ENCODE measurements at places on chromosomes 6 and 20.

- no peak for DNase-seq
Measured at GRCh38 chr6:498795-499231, 107.3 kb downstream of the IRF4 start.

- no peak for DNase-seq
Measured at GRCh38 chr6:158661156-158661685, 11.4 kb downstream of the SYTL3 start.

- DNase-seq: no peak
Measured at GRCh38 chr6:26230351-26230750, 134.6 kb upstream of the BTN3A2 start.

DNA sequence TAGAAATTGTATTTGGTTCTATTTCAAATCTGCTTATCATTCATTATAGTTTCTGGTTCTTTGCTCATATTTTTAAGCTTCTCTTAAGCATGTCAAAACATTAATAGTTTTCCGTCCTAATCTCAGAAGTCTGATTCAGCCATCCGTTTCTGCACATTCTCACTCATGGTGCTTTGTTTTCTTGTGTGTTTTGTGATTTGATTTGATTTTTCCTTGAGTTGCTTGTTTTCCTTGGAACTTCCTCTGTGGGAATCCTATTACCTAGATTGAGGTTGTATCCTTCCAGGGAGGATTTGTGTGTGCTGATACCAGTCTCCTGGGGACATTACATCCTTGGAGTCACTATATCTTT is 7.9 kb downstream of the SNX9 start:
- DNase-seq: no peak

GRCh38 chr20:764255-764654 is 4.0 kb downstream of the SLC52A3 start:
- DNase-seq: no peak

DNA sequence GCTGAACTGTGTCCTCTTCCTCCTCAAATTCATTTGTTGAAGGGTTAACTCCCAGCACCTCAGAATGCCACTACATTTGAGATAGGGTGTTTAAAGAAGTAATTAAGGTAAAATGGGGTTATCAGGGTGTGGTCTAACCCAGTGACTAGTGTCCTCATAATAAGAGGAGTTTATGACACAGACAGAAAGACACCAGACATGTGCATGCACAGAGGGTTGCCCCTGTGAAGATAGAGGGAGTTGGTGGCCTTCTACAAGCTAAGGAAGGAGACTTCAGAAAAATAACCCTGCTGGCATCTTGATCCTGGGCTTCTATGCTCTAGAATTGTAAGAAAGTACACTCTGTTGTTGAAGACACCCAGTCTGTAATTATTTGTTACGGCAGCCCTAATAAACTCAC is 24.9 kb upstream of the EDN1 start:
- no peak for DNase-seq

DNA sequence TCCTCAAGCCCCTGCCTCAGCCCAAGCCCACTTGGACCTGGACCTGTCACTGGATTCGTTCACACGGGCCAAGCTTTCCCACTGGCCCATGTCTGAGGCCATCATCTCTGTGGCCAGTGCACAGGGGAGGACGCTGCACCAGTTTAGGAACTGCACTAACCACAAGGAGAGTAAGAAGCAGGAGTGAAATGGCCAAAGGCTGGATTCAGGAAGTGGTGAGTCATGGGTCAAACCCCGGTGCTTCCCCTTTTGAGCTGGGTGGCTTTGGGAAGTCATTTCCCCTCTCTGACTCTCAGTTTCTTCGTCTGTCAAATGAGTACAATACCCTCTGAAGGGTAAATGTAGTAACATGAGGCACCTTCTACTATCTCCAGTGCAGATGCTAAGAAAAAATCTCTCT is 87.9 kb downstream of the CD40 start:
- no peak for DNase-seq

- no peak for DNase-seq
Measured at GRCh38 chr6:77341058-77341986, 122.0 kb downstream of the HTR1B start.

GRCh38 chr6:134636186-134636799 is 313.6 kb downstream of the ALDH8A1 start:
- DNase-seq: no peak

DNA sequence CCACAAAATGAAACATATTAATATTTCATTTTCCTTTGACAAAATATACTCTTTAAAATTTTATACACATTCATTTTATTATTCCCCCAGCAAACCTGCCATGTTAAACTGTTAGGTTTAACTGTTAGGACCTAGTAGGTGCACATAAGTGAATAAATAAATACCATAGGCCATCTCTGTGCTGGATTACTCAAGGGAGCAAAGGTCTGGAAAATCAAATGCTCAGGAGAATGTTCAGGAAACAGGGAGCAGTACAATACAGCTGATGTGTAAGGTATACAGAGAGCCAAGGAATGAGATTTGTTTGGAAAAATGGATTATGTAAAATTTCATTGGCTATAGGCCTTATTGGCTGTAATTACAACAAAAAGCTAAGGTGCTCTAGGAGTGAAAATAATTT is 339.3 kb downstream of the BCKDHB start:
- no peak for DNase-seq

DNA sequence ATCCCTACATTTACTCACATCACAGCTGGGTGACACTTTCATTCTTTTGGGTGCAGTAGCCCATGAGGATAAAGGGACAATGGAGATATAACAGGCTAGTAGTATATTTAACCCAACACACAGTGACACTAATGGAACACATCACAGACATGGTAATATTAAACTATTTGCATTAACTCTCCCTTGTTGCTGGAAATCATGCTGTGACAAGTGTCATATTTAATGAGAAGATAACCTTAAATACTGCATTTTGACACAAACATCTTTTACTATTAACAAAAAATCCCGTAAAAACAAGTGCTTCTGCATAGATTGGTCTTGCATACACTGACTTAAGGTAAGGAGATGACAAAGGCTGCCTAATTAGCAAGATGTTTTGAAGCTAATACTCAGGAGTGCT is 45.5 kb downstream of the CNR1 start:
- DNase-seq: no peak

DNA sequence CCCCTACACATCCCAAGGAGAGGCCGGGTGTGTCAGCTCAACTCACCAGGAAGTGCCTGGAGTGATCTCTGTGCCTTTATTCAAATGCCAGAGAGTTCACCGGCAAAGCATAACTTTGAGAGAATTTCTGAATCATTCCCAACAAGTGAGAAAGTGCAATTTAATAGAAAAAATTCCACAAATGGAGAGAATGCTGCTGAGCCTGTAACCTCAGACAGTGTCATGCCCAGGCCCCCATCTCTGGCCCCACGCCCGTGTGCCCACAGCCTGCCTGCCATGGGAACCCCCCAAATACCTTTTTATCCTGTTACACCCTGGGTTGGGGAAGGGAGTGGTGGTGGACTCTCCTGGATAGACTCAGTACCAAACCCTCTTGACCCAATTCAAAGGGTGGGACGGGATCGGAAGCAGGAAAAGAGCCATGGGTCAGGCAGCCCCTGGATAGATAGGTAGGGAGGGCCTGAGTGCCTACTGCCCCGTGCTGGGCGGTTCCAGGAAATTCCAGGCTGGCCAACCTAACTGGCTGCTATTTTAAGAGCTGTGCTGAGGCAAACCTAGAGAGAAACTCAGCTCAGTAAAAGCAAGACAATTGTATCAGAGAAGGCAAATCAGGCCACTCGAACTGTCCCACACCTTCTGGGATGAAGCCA is 179.0 kb upstream of the FOXA2 start:
- DNase-seq: no peak

DNA sequence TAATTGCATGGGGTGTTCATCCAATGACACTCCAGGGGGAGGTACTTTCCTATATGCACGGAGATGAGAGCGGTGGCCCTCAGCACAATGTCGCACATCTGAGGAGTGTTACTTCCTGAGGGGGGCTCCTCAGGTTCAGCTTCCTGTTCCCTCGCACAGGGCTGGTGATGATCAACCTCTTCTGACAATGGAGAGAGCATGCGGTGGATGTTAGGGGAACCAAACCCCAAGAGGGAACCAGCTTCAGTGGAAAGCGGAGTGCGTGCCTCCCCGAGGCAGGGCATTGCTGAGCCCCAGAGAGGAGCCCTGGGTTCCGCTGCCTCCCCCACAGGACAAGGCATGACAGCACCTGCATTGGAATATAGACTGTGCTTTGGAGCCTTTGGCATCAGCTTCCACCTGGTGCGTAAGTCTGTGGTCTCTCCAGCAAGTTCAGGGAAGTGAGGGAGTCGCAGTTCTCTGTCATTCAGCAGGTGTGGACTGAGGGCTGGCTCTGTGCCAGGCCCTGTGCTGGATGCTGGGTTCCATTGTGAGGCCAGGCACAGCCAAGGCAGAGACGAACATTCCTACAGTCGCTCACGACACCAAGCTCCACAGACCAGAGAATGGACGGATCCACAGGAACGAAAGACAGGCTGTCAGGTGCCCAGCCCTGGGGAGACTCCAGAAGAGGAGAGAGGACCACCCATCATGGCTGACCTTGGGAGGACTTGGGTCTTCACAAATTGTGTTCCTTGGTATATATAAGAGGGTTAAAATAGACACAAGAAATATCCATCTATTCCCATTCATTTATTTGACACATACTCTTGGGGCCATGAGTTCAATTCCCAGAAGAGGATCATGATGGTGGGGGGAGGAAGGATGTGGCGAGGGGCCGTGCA is 3.9 kb upstream of the ZNF831 start:
- no peak for DNase-seq

DNA sequence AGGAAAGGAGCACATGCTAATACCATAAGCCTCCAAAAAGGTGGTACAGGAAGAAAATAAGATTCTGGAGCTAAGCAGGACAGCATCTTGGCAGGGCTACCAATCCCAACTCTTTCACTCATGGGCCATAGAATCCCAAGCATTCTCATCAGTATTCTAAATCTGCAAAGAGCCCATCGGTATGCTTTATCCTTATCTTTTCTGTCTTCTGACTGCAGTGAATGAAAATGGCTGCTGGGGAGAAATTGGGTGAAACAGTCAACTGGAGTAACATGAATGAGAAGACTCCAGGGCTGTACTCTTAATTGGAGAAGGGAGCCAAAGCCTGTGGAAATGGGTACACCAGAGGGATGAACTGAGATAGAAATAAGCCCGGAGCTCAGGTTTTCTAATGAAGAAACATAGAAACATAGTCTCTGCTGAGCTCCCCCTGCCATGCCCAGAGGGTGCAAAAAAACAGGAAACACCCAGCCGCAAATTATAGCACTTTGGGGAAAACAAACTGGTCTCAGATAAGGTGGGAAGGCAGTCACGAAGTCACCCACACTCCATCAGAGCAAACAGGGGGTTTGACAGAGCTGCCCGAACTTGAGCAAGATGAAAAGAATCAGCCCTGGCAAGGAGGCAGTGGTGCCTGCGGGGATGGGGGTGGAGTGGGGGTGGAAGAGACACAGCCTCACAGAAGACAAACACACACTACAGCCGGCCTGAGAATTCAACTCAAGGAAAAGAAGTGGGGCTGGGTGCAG is 35.4 kb upstream of the E2F3 start:
- no peak for DNase-seq

- DNase-seq: no peak
Measured at GRCh38 chr6:66226109-66226508, 519.1 kb upstream of the EYS start.

GRCh38 chr20:45470937-45471336 is 1.4 kb downstream of the WFDC2 start:
- DNase-seq: no peak

- peak; percentile 21 for DNase-seq
Measured at GRCh38 chr20:23340524-23340923, 10.1 kb upstream of the NXT1 start.

- peak; percentile 42 for DNase-seq
Measured at GRCh38 chr20:37907677-37908401, 4.9 kb downstream of the VSTM2L start.

DNA sequence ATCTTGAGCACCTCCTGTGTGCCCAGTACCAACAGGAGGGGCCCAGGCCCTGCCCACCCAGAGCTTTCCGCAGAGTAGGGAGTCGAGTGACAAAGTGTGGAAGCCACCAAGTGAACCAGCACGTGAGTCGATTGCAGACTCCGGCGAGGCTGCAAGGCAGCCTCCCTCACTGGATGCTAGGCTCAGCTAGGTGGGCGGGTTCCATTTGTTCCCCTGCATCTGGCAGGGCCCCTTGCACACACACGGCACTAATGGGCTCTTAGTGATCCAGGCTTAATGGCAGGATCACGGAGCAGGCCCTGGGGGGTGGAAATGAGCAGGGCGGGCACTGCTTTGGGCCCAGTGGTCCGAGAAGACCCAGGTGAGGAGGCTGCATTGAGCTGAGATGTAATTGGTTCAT is 140.4 kb downstream of the PHACTR3 start:
- no peak for DNase-seq

DNA sequence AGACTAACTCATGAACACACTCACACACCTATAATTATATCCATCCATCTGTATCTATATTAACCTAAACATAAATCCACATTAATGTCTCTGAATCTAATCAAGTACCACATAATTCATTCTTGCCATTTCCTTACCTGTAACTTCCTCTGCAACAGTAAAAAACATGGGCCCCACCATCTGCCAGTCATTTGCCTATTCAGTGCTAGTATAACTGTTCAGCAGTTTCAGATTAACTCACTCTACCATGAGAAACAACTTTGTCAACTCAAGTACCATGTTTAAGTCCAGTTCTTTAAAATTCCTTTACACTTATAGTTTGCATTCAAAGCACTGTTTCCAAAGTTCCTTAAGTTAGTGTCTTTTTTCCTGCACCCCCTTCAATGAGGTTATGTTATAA is 68.8 kb downstream of the LAMP5 start:
- DNase-seq: no peak

DNA sequence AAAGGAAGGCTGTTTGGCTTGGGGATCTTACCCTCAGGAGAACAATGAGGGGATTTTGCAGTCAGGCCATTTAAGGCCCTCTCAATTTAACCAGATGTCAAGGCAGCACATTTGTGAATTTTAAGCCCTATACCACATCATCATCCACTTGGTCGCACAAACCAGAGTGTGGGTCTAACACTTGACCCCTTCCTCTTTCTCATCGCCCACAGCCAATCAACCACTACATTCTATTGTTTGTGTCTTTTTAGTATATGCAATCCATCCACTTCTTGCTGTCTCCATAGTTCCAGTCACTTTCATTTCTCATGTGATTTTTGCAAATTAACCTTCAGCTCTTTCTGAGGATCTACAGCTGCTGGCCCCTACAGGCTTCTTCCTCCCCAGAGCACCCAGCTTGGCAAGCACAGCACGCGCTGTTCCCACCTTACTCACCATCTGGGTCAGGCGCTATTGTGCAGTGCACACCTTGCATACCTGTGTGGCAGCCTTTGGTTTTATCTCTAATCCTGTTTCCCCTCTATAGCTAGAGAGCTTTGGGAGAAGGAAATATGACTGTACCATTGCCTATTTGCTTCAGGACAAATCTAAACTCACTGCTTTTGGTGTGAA is 32.3 kb upstream of the CD83 start:
- DNase-seq: no peak

GRCh38 chr6:5457983-5458683 is 196.8 kb downstream of the FARS2 start:
- DNase-seq: no peak

GRCh38 chr20:36070451-36070850 is 84.1 kb upstream of the EPB41L1 start:
- DNase-seq: no peak

DNA sequence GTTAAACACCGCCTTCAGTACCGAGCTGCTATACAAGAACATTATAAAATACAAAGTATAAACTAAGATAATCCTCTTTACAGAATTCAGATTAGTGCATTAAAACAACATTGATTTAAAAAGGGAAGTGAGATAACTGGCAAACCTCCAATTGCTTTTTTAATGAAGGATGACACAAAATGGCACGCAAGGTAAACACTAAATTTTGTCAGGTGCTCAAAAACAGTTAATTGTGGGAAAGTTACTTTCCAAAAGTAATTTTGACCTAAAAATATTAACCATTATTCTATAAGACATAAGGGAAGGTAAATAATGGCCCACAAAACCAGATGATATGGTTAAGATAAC is 53.3 kb downstream of the STX7 start:
- DNase-seq: no peak
